ENCODE measurements at places on chromosomes 5 and 9.

DNA sequence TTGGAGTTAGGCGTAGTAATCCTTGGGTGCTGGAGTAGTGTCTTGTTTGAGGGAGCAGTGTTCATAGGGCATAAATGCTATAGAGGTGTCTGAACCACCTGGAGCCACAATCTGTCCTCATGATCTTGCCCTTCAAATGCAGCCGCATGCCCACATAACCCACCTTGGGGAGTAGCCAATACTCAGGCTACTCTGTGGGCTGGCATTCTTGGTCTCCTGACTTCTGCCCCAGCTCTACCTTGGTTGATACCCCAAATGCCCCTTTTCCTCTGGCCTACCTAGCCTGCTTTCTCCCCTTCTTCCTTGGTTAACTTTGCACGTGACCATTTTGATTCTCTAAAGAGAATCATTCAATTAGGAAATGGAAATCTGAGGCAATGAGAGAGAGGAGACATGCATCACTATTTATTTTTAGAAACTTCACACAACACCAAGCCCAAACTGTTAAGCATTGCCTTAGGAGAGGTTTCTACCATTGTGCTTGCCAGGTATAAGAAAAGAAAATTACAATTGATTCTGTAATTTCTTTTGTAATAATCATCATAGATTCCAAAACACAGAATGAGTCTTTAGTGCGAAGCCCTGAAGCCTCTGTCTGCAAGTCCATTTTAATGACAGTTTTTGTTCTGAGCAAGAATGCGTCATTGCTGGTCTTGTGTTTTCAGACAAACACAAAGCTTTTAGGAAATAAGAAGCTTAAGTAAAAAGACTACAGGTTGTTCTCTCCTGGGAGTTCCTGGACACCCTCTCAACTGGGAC, 135.2 kb downstream of the C9orf152 start:
- no peak for DNase-seq

- no peak for DNase-seq
Measured at GRCh38 chr5:141747152-141748141, 65.4 kb upstream of the ARAP3 start.

GRCh38 chr5:88542786-88543185, 274.1 kb upstream of the TMEM161B start:
- no peak for DNase-seq

DNA sequence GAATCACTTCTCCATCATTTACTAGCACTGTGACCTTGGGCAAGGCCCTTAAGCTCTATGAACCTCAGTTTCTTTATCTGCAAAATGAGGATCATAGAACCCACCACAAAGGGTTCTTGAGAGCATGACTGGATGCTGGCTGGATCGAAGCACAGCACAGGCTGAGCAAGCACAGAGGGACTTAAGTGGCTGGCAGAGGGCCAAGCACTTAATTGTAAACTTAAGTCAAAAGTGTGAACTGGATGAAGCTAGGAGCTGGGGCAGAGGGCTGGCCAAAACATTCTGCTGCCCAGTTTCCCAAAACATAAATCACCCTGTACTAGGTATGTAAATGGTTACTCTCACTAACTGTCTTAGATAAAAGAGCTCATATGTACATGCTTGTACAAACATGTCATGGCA, 112.3 kb upstream of the WWC1 start:
- DNase-seq: no peak

DNA sequence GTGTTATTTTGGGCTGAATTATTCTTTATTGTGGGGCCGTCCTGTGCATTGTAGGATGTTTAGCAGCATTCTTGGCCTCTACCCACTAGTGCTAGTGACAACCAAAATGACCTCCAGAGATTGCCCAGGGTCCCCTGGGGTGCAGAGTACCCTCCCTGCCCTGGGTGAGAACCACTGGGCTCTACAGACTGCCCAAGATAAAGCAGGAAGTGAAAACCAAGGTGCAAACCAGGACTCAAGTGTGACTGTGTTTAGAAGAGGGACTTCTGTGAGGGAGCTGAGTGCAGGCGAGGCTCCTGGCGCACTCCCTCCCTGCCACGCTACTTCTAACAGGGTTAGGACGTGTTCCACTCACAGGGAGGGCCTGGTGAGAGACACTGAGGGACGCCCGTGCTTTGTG, 41.6 kb downstream of the USP20 start:
- DNase-seq: no peak

DNA sequence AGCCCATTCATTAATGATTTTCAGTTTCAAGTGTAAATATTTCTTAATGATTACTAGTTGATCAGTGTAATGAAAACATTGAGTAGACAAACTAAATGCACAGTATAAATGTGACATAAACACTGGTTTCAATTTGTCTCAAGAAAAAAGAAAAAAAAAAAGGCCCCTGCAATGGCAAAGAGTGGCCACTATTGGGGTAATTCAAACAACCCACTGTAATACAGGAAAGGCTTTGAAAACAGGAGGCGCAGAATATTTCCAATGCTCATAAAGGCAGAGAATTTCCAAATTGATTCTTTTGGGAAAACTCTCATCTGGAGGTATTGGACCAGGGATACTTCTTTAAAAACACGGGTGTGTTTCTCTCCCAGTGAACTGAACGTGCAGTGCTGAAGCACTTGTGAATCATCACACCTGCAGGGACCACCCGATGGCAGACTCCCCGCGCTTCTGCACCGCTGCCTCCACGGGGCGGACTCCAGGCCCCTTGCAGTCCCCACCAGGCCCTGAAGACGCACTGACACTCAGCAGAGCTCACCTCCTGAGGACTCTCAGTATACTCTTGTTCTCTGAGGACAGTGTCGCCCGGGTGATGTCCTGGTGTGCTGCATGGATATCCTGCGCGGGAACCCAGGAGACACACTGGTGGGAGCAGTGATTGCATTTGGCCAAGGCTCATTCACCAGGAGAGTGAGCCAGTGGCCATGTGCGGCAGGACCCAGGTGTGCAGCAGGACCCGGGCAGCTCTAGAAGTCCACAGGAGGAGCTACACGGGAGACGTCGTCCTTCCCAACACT, 227.6 kb upstream of the IRX4 start:
- DNase-seq: no peak

GRCh38 chr5:5767286-5767928, 344.9 kb downstream of the ICE1 start:
- DNase-seq: no peak

DNA sequence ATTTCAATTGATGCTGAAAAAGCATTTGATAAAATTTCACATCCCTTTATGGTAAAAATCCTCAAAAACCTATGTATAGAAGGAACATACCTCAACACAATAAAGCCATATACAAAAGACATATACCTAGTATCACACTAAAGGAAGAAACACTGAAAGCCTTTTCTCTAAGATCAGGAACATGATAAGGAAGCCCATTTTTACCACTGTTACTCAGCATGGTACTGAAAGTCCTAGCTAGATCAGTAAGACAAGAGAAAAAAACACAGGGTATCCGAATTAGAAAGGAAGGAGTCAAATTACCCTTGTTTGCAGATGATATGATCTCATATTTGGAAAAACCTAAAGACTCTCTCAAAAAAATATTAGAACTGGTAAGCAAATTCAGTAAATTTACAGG, 350.2 kb upstream of the PDE4D start:
- no peak for DNase-seq

DNA sequence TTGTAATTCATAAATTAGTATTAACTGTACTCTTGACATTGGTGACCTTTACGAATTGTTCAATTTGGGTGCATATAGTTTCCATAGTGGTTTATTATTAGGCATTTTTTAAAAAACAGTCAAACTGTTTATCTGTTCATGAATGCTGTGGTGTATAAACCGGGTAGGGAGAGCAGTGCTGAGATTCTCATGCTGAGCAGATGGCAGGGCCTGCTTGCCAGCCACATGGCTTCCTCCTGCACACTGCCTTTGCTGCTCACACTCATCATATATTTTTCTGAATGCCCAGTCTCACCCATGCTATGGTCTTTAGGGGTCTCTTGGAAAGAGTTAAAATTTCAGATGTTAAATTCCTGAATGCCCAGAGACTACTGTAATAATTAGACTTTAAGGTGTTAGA, 40.8 kb downstream of the NNT start:
- no peak for DNase-seq

- DNase-seq: no peak
Measured at GRCh38 chr9:114364134-114365041, 23.4 kb downstream of the AKNA start.

DNA sequence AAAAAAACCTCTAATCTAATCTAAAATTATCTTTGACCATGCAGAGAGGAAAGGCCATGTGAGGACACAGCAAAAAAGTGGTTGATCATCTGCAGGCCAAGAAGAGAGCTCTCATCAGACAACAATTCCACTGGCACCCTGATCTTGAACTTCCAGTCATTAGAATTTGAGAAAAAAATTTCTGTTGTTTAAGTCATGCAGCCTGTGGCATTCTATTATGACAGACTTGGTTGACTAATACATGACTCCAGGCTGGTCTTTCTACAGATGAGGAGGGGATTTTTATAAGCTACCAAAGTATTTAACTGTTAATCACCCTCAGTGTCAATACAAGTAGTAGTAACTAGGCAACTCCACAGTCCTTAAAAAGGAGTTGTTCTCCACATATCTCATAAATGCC, 358.5 kb upstream of the RGMB start:
- DNase-seq: no peak

- DNase-seq: no peak
Measured at GRCh38 chr5:137379555-137380286, 119.4 kb downstream of the SPOCK1 start.

- DNase-seq: no peak
Measured at GRCh38 chr9:125984461-125984860, 237.3 kb downstream of the PBX3 start.

GRCh38 chr9:2125906-2126305, 110.8 kb downstream of the SMARCA2 start:
- DNase-seq: no peak

GRCh38 chr5:134521841-134522240, 3.6 kb upstream of the JADE2 start:
- no peak for DNase-seq

DNA sequence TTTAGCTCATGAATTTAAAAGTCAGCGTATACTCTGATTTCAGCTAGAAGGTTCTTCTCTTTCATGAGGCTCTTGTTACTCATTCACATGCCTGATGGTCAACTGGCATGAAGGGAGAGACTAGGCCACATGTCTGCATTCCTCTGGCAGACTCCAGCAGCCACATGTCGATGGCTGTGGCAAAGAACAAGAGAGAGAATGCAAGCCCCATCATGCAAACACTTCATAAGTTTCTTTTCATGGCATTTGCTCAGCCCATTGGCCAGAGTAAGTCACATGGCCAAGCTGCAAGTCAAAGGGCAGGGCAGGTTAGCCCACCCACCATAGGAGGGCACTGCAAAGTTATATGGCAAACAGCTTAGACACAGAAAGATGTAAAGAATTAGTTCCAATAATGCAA, 5.4 kb downstream of the KCNV2 start:
- DNase-seq: no peak

- peak; percentile 5 for DNase-seq
Measured at GRCh38 chr5:180138976-180139730, 67.6 kb upstream of the RNF130 start.

- no peak for DNase-seq
Measured at GRCh38 chr5:6466975-6467567, 18.4 kb downstream of the UBE2QL1 start.

DNA sequence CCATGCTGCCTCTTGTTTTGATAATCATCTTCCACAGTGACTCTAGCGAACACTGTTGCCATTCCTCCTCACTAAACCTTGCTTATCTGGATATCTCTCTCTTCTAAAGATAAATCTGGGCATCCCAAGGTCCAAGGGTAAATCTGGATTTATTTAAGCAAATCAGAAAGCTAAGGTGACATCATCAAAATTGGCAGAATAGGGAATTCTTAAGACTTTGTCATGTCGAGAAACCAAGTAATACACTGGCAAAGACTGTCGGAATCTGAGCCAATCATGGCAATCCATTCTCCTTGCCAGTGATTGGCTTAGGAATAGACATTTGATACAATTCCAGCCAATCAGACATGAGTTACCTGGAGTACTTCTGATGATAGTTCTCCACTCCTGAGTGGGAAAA, 362.7 kb upstream of the PTGER4 start:
- no peak for DNase-seq

- DNase-seq: no peak
Measured at GRCh38 chr9:13832446-13832845, 481.5 kb downstream of the NFIB start.

GRCh38 chr5:129996896-129997295, 92.6 kb downstream of the CHSY3 start:
- DNase-seq: no peak

DNA sequence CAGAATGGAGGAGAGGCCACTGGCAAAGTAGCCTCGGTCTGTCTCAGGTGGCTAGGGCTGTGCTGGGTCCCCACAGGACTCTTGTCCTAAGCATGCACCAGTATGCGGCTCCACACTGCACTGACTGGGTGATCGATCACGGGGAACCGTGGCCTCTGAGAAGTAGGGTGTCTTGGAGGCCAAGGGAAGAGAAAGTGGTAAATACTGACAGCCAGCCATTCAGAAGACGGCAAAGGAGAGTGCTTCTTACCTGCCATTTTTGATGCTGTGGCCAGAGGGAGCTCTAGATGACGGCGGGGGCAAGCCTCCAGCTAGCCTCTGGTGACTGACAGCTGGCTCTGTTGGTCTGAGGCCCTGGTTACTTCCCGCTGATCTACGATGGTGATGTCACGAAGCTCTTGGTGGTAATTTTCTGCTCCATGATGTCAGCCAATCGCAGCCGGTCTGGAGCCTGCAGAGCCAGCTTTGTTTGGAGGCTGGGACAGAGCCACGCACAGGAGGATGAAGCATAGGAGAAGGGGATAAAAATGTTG, 40.4 kb upstream of the GADD45G start:
- no peak for DNase-seq

- no peak for DNase-seq
Measured at GRCh38 chr9:133813749-133814585, 75.8 kb upstream of the SARDH start.

DNA sequence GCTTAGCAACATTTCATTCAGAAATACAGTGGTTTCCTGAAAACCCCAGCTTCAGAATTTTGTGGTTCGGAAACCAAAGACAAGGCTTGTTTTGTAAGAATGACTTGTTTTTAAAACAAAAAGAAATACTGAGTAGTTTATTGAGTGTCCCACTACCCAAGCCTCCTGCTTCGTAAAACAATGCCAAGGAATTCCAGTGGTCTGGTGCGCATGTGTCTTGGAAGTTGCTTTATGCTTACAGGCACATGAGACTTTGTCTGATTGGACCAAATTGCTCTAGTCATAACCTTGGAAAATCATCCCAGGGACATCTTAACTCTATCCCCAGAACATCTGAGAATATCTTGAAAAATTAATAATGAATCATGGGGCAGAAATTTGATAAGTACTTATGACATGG, 77.1 kb upstream of the FST start:
- no peak for DNase-seq

GRCh38 chr9:22447618-22448305, 1.1 kb downstream of the DMRTA1 start:
- DNase-seq: no peak
